Left colon (tissue), 2 donors: ENCODE measurements at places on chromosomes 6 and 20. TPM values are rescaled to one million over a fixed set of nuclear protein-coding genes. Genes with fewer than 3 reads are reported as not detected.

GRCh38 chr6:157561929-157562810, 181.2 kb downstream of the ZDHHC14 start:
- DNase-seq: peak; percentile 29

DNA sequence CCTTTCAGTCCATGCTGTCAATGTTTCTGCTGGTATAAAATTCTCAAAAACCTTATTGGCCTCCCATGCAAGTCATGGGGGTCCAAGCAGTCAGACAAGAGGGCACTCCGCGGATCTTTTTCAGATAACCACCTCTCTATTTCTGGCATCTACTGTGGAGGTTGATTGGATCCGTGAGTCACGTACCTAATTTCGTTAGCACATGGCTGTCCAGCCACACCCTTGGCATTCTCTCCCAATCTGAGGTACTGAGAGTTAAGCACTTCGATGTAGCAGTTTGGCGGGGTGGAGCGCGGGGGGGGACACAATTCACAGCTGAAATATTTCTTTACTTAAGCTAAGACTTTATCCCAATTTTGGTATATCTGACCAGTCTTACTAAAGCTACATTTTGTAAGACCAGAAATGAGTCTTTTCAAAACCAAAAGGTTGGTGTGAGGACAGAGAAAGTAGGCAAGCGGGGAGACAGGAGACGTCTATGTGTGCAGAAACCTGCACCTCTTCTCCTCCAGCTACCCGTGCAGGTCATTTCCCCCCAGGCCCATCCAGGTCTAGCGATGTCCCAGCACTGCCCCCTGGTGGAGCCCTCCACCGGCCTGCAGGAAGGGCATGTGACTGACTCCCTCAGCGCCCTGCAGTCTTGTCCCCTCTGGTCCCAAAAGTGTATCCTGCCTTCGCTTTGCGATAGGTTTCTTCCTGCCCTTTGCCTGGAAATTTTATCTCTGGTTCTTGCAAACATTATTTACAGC, 113.1 kb downstream of the ADAT2 start:
- peak; percentile 32 for DNase-seq

Gene VSX1
- not detected for total RNA-seq

- no peak for DNase-seq
Measured at GRCh38 chr6:157753291-157753690, 69.8 kb upstream of the SNX9 start.

GRCh38 chr6:133392015-133392414, 150.9 kb downstream of the EYA4 start:
- DNase-seq: no peak

Gene PNPLA1
- total RNA-seq: 0.53 TPM

- no peak for DNase-seq
Measured at GRCh38 chr6:116714761-116715160, 33.8 kb downstream of the KPNA5 start.

DNA sequence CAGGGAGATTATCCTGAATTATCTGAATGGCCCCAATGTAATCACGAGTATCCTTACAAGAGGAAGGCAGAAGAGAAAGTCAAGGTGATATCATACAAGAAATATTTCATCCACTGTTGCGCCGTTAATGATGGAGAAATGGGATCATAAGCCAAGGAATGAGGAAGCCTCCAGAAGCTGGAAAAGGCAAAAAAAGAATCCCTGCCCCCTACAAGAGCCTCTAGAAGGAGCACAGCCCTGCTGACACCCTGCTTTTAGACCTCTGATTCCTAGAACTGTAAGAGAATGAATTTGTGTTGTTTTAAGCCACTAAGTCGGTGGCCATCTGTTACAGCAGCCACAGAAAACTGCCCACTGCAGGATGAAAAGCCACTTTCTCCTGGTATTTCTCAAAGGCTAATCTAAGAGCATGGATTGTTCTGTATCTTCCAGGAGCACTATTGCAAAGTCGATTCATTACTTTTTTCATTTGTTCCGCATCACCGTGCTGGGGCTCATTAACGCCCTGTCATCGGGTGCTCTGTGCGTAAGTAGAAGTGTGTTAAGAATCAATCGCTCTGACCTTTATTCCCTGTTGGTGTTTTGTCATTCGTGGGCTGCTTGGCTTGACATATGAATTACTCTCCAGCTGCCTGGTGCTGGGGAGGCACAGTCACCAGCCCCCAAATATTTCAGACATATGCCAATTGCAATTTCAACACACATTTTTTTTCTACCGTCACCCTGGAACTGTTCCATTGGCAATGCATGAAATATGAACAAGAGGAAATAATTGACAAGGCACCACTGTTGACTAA, 117.0 kb downstream of the PCSK2 start:
- DNase-seq: no peak

- DNase-seq: no peak
Measured at GRCh38 chr6:160791981-160792418, 90.0 kb downstream of the PLG start.

DNA sequence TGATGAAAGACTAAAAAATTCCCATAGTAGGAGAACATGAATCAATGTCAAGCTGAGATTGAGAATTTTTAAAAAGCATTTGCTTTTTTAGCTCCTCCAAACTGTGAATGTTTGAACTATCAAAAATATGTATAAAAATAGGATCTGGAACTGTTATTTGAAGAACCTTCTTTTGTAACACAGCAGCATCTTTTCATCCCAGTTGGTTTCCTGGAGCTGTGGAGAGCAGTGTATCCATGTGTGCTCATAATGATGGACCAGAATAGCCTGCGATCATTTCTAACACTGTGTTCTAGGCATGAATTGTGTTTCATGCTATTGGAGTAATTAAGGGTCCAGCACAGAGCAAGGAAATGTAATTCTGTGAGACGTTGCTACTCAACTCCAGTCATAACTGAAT, 22.1 kb downstream of the MRAP2 start:
- DNase-seq: no peak

- DNase-seq: no peak
Measured at GRCh38 chr6:56507517-56507916, 135.2 kb downstream of the DST start.

GRCh38 chr6:134472046-134472445, 154.1 kb upstream of the SGK1 start:
- no peak for DNase-seq

DNA sequence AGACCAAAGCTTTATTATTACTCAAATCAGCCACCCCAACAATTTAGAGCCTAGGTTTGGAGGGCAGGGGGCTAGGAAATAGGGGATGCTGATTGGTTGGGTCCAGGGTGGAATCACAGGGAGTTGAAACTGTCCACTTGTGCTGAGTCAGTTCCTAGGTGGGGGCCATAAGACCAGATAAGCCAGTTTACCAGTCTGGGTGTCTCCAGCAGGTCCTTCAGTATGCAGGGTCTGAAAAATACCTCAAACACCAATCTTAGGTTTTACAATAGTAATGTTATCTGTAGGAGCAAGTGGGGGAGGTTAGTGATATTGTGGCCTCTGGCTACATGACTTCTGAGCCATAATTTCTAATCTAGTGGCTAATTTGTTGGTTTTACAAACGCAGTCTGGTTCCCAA, 63.2 kb downstream of the UBR2 start:
- DNase-seq: no peak

Gene CCN6
- total RNA-seq: not detected

- no peak for DNase-seq
Measured at GRCh38 chr6:162372106-162372505, 355.5 kb downstream of the PRKN start.

Gene MYMX
- total RNA-seq: not detected

Gene ZNF311
- 1.5 TPM for total RNA-seq

Gene IRAK1BP1
- total RNA-seq: 2.0 TPM

GRCh38 chr6:12051861-12052368, 39.8 kb downstream of the HIVEP1 start:
- DNase-seq: no peak

- no peak for DNase-seq
Measured at GRCh38 chr6:112781241-112781640, 434.1 kb downstream of the RFPL4B start.

DNA sequence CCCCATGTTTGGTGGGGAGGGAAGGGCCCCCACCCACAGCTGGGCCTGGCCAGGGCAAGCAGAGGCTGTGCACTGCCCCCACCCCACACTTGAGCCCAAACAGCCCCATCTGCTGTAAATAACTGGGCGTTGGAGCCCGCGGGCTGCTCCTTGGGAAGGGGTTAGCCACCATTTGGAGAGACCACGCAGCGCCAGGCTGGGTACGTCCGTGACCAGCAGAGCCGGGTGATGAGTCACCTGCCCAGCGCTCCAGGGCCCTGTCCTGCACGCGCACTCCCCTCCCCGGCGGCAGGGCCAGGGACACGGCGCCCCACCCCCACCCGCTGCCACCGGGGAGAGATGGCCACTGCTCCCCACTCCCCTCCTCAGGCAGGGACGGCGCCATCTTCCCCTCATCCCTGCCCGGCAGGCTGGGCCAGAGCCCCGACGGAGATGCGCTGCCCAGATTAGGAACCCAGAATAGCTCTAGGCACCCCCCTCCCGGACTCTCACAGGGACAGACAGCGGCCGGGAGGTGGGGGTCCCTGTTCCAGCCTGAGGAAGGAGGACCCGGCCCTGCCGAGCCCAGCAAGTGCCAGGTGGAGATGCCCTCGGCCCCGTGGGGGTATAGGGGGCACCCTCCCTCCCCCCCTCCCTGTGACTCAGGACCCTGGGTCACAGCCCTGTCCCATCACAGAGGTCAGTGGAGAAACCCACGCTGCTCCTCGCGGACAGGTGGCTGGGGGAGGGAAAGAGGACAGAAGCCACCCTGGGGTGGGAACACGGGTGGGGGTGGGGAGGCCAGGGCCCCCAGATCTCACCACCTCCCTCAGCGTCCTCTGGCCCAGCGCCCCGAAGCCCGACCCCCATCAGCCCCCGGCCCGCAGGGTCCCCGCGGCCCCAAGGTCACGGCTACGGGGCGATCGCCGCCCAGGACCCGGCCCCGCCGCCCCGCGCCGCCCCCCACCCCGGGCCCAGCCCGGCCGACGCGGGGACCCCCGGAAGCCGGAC, 642 bp downstream of the EEF1A2 start:
- DNase-seq: no peak

DNA sequence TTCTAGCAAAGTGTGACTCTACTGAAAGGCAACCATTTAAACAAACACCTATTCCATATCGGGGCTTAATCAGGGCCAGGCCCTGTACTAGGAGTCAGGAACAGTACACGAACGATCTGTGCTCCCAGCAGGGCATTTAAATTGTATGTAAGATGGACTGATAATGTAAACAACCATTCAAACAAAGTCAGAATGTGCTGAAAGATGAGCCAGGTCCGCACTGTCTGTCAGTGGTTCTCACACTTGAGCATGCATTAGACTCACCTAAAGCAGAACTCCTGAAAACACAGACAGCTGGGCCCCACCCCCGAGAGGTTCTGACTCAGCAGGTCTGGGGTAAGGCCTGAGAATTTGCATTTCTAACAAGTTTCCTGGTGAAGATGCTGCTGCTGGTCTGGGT, 81.6 kb downstream of the PXDC1 start:
- DNase-seq: no peak
